ENCODE measurements at places on chromosomes 12 and 14.
A peak's percentile ranks its signal among the peaks of the same experiment; 100 is the strongest.

- no peak for DNase-seq
Measured at GRCh38 chr14:91830777-91831176, 36.6 kb downstream of the TC2N start.

GRCh38 chr12:92702754-92703679 lies at the start of gene PLEKHG7:
TSS of gene PLEKHG7 (plus strand) at chr12:92702989. CDS start at chr12:92706632, 3,643 bp downstream.
- DNase-seq: no peak

DNA sequence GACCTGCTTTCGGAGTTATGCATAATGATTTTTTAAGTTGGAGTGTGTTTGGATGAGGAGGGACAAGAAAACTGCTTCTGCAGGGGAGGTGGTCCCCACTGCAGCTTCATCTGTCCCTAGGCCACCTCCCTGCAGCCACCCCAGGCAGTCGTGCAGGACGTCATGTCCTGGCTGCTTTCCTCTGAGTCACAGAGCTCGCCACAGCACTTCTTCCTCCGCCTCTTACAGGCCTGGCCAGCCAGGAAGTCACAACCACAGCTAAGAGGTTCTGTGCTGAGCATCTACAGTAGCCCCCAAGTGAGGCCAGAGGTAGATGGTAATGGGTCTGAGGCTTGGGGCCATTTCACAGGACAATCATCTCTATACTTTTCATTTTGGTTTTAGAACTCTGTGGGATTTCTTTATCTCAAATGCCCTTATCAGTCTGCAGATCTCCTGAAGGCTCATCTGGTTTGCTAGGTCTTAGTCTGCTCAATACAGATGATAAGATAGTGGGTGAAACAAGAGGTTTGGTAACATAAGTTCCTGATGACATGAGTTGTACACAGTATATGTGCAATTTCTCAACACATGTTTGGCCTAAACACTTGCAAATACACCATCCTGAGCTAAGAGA lies 106.4 kb downstream of the ARF6 start:
- peak; percentile 88 for DNase-seq

- no peak for DNase-seq
Measured at GRCh38 chr12:40002178-40003169, 103.4 kb downstream of the SLC2A13 start.

DNA sequence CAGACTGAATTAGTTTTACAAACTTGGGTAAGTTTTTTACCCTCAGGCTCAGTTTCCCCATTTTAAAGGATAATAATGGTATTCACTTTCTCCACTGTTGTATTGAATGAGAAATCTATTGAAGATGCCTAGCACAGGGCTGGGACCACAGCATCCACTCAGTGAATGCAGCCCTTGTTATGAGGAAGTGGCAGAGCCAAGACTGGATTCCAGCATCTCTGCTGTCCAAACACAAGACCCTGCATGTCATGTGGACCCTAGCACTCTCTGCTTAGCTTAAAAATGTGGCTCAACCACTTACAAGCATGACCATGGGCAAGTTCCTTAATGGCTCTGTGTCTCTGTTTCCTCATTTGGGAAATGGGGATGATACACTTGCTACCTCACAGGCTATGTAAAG lies 24.1 kb upstream of the TRIM9 start:
- no peak for DNase-seq

DNA sequence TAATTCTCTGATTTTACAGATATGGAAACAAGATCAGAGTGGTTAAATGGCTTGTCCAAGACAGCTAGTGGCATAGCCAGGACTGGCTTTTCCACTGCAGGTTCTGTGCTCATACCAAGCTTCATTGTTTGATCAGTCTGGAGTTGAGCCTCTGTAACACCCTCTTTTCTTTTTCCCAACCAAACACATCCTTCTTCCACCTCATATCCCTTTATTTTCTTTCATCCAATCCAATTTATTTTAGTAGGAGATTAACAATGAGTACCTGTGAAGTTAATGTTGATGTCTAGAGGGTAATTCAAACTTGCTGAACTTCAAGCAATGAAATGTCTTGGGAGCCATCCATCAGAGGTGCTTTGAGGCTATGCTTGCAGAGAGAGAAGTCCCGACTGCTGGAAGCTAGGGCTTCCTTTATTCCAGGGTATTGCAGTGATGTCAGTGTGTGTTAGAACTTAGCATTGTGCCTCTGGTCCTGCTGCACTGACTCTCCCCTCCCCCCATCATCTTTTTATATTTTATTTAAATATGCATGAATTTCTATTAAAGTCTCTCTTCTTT lies 452.1 kb upstream of the PDE3A start:
- DNase-seq: no peak

- DNase-seq: no peak
Measured at GRCh38 chr12:1523046-1523445, 71.3 kb downstream of the FBXL14 start.

DNA sequence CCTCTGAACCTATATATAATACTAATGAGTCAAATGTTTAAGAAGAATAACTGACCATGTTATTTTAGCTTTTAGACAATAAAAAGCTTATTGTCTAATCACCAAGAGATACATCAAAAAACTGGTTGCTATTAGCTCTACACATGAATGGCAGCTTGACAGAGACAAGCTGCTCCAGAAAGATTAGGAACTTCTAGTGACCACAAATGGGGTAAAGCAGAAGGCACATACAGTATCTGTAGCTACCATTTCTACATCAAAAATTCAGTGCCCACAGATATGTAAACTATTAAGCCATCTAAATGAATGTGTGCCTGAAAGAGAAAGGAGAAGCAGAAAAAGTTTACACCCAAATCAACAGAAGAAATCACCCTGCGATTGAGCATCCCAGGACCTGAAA lies 2.4 kb downstream of the AREL1 start:
- no peak for DNase-seq

DNA sequence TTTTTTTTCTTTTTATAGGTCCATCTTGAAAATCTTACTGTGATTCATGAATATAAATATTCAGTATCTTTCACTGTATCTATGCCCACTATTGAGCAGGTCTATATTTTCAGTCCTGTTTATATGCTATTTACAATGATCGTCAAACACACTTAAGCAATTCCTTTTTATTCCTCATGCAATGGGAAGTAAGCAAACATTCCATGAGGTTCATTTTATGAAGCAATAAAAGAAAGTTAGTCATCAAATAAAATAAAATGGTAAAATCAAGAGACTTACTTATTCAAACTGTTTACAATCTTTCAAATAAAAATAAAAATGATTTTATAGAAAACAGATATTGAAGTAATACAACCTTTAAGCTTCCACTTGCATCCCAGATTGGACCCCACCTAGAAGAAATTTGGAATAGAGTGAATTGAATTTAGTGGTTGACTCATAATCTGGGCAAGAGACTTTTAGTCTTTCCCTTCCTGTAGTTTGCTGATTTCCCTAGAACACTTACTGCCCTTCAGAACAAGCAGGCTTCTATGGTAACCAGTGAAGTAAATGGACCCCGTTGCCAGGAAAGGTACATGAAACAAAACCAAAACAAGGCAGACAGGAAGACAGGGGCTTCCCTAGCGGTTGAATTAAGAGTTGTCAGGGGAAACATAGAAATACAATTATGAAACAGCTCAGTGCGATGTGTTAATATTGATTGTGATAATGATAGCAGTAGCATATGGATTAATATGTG lies 241.0 kb upstream of the ATP2B1 start:
- DNase-seq: peak; percentile 64

DNA sequence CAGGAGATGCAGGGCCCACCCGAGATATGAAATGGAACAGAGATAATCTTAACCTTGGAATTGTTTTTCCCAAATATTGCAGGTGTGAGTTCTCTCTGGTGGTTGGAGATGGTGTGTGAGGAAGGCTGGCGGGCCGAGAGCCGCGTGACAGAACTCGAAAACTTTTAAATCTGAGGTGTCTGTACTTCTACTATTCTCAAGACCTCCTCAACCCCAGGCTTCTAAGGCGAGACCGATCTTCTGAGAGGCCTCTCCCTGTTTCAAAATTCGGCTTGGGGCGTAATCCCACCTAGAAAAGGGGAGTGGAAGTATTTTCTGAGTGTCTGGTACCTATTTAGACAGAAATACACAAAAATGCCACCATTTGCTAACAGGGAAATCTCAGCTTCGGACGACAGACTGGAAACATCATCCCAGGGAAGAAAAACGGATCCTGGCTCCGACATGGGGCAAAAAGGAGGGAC lies 611 bp downstream of the SARNP start:
- no peak for DNase-seq

DNA sequence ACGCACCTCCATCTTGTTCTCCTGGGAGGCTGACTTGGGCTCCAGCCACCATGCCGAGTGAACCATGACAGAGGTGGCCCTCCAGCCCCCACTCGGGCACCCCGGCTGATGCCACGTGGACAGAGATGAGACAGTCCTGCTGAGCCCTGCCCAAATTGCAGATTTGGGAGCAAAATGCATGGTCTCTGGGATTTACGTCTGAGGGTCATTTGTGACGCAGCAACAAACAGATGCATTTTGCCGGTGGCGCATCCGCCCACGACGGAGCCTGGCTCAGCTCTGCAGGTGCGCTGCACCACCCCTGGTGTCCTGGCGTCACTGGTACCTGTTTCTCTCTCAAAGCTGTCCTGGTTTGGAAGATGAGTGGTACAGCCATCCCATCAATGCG lies 31.1 kb upstream of the INF2 start:
- no peak for DNase-seq

DNA sequence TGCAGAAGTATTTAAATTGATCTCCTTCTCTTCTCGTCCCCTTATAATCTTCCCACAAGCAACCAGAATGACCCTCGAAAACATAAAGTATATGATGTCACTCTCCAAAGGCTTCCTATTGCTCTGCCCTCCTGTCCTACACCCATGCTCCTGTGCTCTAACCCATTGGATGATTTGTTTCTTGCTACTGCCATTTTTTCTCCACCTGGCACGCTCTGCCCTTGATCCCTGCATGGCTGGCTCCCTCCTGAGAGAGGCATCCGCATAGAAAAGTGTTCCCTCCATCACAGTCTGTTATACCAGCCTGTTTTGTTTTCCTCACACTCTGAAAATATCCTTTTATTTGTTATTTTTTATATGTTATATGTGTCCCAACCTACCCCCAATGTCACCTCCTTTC lies 19.8 kb downstream of the MYRFL start:
- no peak for DNase-seq

DNA sequence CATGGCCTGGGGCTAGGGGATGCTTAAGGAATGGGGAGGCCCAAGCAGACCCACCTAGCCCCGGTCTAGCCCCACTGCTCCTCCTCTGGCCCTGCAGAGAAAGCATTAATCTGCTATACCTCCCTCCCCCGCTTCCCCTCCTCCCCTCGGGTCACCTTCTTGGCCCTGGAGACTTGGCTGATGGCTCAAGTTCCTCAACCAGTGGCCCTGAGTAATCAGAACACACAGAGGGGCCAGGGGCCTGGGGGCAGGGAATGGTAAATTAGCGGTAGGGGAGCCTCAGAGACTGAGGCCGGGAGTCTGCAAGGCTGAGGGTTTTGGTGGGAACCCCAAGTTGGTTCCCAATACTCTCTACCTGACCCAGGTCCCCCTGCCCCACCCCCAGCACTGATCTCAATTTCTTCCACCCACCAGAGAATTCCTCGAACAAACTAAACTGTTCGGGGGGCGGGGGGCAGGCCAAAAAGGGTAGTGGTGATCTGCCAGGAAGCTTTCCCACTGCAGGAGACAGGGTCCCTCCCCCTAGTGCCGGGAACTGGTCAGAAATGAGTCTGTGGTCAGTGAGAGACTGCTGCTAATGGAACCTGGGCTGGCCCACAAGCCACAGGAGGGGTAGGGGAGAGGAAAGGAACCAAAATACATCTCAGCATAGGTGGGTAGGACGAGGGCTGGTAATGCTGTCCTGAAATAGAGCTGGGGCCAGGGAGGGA lies 12.8 kb upstream of the SMARCD1 start:
- no peak for DNase-seq

DNA sequence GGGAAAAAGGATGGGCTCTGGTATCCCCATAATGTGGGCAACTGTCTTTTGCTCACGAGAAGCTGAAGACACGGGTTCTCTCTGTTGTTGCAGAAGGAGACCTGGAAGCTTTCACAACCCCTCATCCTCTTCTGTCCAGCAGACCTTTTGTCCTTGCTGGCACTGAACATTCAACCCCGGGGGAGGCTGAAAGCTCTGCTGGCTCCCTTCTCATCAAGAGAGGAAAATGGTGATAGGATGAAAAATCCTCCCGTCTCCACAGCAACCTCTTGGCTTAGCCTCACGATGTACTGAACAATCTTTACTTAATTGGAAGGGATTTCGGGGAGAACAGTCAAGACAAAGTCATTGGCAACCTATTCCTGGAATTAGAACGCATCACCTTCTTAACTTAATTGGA lies 39.0 kb downstream of the ELK3 start:
- DNase-seq: no peak

DNA sequence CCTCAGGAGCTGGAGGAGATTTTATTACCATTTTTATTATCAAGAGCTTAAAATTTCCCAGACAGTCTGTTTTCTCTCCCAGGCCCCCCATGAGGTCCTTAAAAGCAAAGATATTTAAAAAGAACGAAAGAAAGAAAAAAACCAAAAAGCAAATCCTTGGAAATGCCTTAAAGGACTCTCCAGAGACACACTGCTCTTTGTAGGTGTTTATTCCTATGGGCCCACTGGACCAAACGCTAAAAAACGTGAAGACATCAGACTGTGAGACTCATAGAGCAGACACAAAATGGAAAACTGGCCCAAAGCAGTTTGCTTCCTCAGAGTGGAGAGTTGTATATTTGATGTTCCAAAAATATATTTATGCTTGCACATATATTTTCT lies 1.2 kb upstream of the NID2 start:
- no peak for DNase-seq

DNA sequence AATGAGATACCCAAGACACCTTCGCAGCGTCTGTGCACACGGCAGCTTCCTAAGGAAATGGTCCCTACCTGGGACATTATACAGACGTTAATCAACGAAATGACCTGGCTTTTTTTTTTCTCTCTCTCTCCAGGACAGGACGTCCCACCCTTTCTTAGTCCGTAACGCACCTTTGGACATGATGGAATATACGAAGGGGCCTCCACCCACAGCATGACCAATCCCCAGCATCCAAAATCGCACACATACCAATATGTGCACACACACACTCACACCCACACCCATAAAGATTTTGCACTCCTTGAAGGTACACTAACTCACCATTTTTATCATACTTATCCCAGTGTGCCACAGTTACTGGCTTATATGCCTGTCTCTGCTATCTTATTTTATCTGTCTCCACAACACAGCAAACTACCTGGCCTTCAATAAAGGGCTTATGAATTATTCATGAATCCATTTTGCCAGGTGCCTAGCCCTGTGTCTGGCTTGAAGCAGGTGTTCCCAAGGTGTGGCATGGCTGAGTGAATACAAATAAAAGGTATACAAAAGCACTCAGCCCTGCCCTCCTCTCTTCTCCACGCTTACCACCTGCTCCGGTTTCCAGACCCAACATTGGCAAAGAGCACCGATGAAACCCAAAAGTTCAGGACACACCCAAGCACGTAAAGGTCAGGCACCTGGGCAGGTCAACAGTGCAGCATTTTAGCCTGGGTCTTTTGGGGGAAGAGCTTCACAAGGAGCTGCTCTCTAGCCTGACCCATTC lies 2.2 kb downstream of the SCNN1A start:
- no peak for DNase-seq

GRCh38 chr12:103369929-103370328 lies 125.8 kb downstream of the C12orf42 start:
- DNase-seq: no peak

GRCh38 chr12:113932381-113933196 lies 33.5 kb downstream of the RBM19 start:
- peak; percentile 2 for DNase-seq
